CD4-positive, alpha-beta memory T cell (primary cell): ENCODE measurements at places on chromosomes 3 and 15. TPM values are rescaled to one million over a fixed set of nuclear protein-coding genes. Genes with fewer than 3 reads are reported as not detected.
A peak's percentile ranks its signal among the peaks of the same experiment; 100 is the strongest.

DNA sequence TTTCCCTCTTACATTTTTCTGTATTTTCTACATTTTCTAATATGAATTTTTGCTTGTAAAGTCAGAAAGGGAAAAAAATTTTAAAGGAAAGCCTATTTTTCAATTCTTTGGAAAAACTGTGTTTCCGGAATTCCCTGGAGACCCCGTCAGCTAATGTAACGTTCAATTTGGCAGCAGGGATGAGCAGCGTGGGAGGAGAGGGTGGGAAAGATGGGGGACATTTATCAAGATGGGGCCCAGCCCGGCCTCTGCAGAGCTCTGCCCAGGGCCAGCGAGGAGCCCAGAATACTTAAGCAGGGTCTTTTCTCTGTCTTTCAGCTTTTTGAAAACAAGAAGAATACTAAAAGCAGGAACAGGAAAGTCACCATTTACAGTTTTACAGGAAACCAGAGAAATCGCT lies 129.0 kb downstream of the LRRK1 start:
- no peaks in the 10 kb centered on the region for H3K27me3 ChIP-seq
- H3K4me1 ChIP-seq, result no peaks in the 10 kb centered on the region
- H3K36me3 ChIP-seq, result no peaks in the 10 kb centered on the region
- no peak overlapping the region for H3K4me3 ChIP-seq
- DNase-seq, result no peak

The ASB14 gene
- 0.29 TPM for polyA plus RNA-seq

The CLDN1 gene
- not detected for polyA plus RNA-seq

The CCR9 gene
- 3.9 TPM for polyA plus RNA-seq

The UBE2E1 gene
- 12.0 TPM for polyA plus RNA-seq

- no peaks in the 10 kb centered on the region for H3K4me1 ChIP-seq
- no peaks in the 10 kb centered on the region for H3K27me3 ChIP-seq
- no peak overlapping the region for H3K27ac ChIP-seq
- H3K4me3 ChIP-seq, result no peak overlapping the region
These were observed 55.7 kb downstream of the SYNPR start for GRCh38 chr3:63333815-63334214.

- no peak for DNase-seq
- H3K4me3 ChIP-seq, result no peak overlapping the region
- H3K27ac ChIP-seq, result no peak overlapping the region
These were observed 67.4 kb upstream of the ZNF148 start for GRCh38 chr3:125442506-125442905.

The RETNLB gene
- polyA plus RNA-seq, result not detected

The ISLR gene
- not detected for polyA plus RNA-seq

DNA sequence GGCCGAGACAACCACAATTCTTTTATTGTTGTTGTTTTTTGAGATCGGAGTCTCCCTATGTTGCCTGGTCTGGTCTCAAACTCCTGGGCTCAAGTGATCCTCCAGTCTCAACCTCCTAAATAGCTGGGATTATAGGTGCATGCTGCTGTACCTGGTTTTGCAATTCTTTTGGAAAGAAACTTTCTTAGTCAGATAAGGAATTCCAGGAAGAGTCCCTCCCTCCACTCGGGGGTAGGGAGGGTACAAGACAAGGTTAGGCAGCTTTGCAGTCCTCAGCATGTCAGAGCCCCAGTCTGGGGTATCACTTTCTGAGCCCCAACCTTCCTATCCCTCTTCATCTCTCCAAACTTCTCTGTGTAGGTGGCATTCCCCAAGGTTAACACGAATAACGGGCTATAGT lies 33.8 kb upstream of the FURIN start:
- no peaks in the 10 kb centered on the region for H3K27me3 ChIP-seq
- no peak overlapping the region for H3K4me3 ChIP-seq
- H3K36me3 ChIP-seq, result no peaks in the 10 kb centered on the region

- no peak overlapping the region for H3K27ac ChIP-seq
- H3K27me3 ChIP-seq, result no peaks in the 10 kb centered on the region
- DNase-seq, result peak; percentile 61
- H3K36me3 ChIP-seq, result peaks cover 17% of the 10 kb centered on the region
- peaks cover 89% of the 10 kb centered on the region for H3K4me1 ChIP-seq
- no peak overlapping the region for H3K4me3 ChIP-seq
These were observed 70.7 kb downstream of the IQSEC1 start for GRCh38 chr3:13002398-13003124.

- peaks cover 7% of the 10 kb centered on the region for H3K36me3 ChIP-seq
- H3K27me3 ChIP-seq, result no peaks in the 10 kb centered on the region
- peak overlapping the region; percentile 80 for H3K27ac ChIP-seq
- peaks cover 100% of the 10 kb centered on the region for H3K4me1 ChIP-seq
- peak overlapping the region; percentile 5 for H3K4me3 ChIP-seq
These were observed 51.5 kb downstream of the TGFBR2 start for GRCh38 chr3:30657914-30658313.
